ENCODE measurements at places on chromosomes 1 and 21.

DNA sequence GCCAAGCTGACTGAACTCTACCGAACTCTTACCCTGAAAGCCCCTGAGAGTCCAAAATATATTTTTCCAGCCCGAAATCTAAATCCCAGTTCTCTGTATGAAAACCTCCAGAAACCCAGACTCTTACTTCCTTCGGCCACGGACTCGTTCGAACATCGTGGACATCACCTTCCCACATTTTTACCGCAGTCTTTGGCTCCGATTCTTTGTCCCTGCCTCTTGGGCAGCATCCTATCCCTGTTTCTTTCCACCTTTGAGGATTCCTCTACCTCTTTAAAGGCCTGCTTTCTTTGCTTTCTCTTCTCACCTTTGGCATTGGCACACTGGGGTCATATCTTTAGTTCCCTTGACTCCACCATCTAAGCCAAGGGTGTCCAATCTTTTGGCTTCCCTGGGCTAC is 932 bp upstream of the USP24 start:
- DNase-seq, result no peak

DNA sequence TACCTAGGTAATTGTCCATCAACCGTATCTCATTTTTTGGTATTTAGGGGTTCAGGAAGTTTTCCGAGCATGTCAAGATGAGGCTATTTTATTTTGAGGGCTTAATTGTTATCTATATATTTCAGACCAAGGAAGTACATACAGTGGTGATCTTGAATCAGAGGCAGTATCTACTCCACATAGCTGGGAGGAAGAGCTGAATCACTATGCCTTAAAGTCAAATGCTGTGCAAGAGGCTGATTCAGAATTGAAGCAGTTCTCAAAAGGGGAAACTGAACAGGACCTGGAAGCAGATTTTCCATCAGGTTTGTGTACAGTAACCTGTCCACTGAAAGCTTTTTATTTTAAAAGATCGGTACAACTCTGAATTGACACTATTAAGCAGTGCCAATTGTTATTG is 130.2 kb downstream of the ZMYM4 start:
- DNase-seq, result no peak

GRCh38 chr1:89332461-89332860 is 31.4 kb upstream of the GBP6 start:
- no peak for DNase-seq

DNA sequence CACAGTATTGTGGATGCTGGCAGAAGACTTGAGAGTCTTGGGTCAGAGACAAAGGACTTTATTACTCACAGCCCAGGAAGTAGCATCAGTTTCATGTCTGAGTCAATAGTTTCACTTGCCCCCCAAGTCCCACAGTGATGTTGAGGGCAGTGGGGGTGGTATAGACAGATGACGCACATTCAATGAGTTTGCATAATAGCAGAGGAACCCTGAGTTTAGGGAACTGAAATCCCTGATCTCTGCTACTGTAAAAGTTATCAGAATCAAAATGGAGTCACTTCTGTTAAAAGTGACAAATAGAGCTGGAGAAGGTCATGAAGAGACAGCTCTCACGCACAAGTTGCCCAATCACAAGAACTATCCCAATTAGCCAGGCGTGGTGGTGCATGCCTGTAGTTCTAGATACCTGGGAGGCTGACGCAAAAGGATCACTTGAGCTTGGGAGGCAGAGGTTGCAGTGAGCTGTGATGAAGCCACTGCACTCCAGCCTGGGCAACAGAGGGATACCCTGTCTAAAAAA is 11.5 kb upstream of the HCRTR1 start:
- DNase-seq, result no peak

- no peak for DNase-seq
These were observed 42.7 kb downstream of the OLIG1 start for GRCh38 chr21:33112681-33113080.

DNA sequence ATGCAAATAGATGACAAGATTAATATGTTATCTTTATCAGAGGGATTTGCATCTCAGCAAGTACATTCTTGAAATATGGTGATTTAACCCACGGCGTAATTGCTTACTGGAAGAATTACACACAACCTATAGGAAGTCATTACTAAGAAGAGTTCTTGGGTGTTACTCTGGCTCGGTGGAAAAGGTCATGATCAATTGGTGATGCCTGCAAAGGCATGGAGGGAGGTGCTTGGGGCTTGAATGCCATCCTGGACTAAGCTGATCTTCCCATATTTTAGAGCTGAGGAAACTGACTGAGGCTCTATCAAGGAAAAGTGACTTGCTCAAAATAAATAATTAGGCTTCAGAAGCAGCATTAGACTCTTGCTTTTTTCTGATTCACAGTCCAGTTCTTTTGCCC is 137.5 kb upstream of the JUN start:
- no peak for DNase-seq
